Stimulated activated CD4-positive, alpha-beta T cell treated with anti-CD3 and anti-CD28 coated beads, TNF-alpha, amount 100 ng/mL, for 24 hours (primary cell): ENCODE measurements at places on chromosomes 6 and 20.
A peak's percentile ranks its signal among the peaks of the same experiment; 100 is the strongest.

DNA sequence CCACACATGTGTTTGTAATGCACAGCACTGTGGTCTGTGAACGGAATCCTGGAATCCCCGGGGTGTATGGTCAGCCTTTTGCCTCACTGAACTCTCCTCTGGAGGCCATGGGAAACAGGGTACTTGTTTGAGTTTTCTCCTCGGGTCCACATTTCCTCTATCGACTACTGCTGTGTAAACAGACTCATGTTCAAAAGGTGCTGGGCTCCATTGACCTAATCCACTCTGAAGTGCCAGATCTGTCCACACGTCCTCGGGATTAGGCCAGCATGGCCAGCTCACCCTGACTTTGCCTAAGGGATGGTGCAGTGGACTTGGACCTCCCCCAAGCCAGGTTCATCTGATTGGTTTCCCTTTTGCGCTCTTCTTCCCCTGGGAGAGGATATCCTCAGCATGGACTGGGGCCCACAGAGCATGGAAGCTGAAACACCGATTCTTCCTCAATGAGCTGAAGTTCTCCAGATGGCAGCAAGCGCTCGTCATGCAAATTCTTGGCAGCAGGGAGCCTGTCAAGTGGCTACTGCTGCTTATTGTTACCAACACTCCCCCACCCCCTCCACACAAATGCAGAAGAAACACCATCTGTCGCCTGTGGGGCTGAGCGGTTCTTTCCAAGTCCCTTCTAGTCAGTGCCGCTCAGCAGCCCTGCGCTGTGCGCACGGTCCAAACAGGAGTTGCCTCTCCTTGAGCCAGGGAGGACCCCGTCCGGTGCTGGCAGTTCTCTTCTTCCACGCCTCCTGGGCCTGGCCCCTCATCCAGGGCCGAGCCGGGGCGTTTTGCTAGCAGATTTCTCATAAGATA lies 292.6 kb upstream of the MARCKS start:
- DNase-seq = no peak

DNA sequence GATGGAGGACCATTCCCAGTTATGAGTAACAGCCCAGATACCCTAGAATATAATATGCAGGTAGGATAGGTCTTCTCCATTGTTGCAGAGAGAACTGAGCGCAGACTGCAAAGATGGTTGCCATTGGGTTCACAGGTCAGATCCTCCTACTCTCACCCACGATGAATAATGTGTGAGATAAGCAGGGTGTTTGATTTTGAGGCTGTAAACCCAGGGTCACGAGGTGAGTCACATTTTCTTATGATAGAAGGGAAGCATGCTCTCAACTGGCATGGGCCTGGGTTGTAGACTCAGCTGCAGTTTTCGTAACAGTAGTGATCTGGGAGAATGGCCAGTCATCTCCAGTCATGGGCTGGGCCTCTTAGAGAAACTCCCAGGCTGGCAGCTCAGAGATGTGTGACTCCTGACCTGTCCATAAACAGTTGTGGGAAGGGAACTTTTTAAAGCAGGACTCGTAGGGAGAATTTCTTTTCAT lies 74.2 kb downstream of the CD164 start:
- DNase-seq = no peak

- DNase-seq = peak; percentile 39
Measured at GRCh38 chr6:30130887-30131862, 4.8 kb upstream of the TRIM40 start.

DNA sequence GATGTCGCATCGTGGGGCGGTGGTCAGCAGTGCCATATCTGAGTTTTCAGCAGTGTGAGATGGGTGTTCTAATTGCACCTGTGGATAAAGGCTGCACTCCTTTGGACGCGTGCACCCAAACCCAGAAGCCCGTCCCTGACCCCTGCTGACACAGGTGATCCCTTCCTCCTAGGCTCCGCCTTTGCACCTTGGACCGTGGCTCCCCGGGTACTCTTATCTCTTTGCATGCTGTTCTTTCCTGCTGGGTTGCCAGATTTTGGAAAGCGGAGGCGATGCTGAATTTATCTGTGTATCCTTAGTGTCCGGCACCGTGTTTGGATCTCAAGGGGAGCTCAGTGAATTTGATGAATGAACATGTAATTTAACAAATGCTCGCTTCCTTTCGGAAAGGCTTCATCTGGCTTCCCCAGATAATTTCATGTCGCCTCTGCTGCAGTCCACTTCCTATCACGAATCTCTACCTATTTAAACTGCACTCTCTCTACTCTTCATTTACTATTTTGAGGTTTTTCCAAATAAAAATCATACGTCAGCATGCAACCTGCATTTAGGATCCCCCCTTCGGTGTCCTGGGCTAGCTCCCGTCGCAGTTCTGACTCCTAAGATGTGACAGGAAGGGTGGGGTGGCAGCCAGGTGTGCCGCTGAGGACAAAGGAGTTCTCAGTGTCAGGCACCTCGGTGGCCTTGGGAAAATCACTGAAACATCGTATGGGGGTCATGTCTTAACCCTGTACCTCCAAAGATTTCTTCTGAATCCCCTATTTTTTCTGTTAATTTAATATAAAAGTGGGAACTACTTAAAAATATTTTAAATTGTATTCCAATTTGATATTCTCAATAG lies 753 bp upstream of the PERP start:
- DNase-seq = no peak

DNA sequence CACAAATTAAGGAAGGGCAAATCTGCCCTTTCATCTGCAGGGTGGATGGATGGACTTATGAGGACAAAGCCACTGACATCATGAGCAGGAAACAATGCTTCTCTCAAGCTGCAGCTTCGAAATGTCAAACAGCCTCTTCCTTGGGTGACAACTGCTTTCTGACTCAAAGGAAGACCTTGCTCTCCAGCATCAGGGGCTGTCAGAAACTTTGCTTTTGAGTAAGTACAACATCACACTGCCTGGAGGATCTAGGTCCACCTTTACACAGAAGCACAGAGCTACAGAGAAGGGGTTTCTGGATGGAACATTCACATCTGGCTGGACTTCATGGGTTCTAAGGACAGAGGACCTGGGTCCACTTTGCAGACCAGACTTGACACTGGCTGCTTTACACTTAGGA lies 5.9 kb downstream of the CST1 start:
- no peak for DNase-seq

- DNase-seq = no peak
Measured at GRCh38 chr6:35691027-35691824, 2.5 kb upstream of the FKBP5 start.

DNA sequence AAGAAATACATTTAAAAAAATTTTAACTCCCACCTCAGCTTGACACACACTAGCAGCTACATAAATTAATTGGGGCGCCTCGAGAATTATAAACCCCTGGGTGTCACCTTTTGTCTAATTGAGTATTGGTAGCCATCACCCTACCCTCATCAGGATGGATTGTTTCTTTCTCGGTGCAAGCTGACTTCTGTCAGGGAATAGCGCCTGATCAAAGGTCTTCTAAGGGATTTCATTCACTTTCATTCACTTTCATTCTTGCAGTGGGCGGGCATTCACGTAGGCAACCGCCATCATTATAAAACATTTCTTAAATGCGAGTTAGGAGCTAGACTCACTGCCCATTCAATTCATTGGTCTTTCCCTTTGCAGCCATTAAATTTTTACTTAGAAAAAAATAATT lies 239.2 kb upstream of the SASH1 start:
- no peak for DNase-seq

DNA sequence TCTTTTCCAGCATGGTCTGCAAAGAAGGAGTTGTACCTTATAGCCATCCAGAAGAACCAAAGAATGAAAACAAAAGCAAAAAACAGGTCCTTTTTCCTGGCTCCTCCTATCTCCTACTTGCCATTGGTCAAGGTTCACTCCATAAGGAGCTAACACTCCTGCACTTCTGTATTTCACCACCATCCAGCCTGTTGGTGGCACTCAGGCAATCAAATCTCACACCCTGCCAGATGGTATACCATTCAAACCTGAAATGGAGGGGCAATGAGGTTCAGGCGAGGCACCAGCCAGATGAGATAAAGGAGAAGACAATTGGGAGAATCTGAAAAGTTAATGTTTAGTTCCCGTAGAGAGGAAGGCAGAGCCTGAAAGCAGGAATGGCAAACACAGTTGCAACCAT lies 203.8 kb downstream of the ALDH8A1 start:
- no peak for DNase-seq

DNA sequence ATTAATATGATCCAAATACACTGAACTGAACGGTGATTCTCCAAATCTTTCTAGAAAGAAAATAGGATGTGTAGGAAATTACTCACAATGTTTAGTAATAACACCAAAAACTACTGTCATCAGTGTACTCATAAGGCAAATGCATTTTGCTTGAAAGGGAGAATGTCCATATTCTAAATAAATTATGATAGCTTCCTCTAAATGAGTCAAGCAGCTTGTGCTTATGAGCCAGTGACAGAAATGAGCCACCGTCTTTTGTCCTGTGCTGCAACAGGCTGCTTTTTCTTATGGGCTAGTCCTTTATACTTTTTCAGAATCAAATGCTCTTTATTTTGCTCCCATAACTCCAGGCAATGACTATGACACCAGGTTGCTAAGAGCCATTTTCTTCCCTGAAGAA lies 4.5 kb upstream of the ZNF451 start:
- DNase-seq = no peak

DNA sequence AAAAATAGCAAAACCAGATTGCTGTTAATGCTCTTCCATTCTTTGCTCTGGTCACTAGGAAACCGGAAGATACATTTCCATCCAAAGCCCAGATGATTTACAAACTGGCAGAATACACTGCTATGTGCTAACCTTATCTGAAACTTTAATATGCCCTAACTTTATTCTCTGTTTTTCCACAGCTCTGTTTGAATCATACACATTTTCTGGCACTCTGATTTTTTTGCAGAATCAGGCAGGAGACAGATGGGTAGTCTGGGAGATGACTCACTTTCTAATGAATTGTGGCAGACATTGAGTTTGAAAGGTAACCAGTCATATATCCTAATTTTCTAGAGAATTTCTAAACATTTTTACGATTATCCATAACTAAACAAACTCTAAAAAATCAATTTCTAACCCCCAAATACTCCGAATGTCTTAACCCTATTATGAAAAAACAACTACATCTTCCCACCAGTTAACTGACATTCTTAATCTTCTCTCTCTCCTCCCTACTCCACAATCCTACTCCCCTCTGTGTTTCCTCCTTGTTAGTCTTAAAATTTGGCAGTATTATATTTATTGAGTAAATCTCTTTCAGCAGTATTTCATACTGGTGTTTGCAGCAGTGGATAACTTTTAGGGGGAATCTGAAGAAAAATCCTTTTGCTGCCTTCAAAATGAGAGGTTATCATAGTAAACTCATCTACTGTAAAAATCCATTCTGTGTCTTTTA lies 63.5 kb downstream of the MAN1A1 start:
- no peak for DNase-seq

- no peak for DNase-seq
Measured at GRCh38 chr20:50481741-50482140, 28.4 kb upstream of the PTPN1 start.

DNA sequence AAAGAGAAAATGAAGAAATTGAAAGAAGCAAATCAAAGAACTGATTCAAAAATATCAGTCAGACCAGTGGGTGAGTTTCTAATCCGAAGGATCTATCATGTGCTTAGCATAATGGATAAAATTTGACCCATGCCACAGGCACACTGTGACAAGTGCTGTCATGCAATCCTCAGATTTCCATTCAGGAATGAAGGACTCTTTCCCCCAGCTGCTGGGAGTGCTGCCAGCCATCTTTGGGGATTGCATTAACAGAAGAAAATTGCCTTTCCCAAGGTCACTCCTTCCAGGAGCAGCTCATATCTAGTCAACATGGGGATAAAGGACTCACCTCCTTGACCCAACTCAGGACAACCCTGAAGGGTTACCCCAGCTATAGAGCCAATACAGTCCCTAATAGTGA lies 316.7 kb upstream of the TBX18 start:
- DNase-seq = no peak

GRCh38 chr20:45934046-45934585 lies 367 bp upstream of the PCIF1 start:
- no peak for DNase-seq

DNA sequence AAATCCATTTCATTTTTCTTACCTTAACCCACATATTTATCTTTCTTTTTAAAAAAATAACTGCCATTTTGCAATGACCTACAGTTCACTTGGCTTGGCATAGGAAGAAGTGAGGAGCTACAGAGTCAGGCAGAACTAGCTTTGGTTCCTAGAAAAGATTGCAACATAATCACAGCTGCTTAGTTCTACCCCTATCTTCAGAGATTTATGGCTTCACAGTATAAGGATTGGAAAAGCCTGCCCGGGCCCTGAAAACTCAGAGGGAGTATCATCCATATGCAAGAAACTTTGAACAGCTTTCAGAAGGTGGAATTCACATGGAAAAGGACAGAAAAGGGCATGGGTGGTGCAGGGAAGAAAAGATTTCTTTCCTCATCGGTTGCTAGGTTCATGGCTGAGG lies 774.3 kb upstream of the CHD6 start:
- DNase-seq = no peak

- DNase-seq = no peak
Measured at GRCh38 chr6:139940741-139941729, 566.6 kb upstream of the CITED2 start.

DNA sequence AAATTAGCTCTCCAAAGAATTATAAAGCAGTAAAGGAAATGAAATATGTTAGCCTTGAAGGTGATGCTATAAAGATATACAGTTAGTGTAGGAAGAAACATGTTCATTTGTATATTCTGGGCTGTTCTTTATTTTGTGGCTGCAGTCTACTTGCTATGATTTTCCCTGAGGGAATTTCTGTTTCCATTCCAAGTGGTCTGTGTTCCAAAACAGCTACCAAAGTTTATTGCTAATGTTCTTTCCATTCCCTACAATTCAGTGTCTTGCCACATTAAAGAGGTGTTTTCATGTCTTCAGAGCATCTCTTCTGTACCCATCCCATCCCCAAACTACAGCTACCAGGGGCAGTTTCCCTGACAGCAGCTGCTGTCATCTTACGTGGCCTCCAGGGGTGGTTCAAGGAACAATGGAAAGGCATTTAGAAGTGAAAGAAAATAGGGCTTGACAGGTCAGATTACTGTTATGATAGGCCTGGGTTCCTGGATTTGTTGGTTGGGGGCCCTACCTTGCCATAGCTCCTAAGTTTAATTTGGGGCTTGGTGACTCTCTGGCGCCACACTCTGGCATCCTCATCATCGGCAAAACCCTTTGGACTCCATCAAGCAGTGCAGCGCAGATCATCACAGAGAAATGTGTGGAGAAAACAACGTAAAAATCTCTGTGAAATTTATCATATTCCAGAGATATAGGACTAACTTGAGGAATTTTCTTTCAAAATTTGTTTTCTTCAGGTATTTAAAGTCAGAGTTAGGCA lies 33.8 kb upstream of the AIG1 start:
- DNase-seq = peak; percentile 6

GRCh38 chr6:72559067-72559466 lies 62.8 kb upstream of the KCNQ5 start:
- no peak for DNase-seq

- no peak for DNase-seq
Measured at GRCh38 chr20:54173653-54174456, at the start of gene CYP24A1. Gene CYP24A1, minus strand, starts transcription at chr20:54173986. Its CDS starts 407 bp downstream, at chr20:54173579.

- no peak for DNase-seq
Measured at GRCh38 chr20:50455656-50456451, 54.3 kb upstream of the PTPN1 start.

DNA sequence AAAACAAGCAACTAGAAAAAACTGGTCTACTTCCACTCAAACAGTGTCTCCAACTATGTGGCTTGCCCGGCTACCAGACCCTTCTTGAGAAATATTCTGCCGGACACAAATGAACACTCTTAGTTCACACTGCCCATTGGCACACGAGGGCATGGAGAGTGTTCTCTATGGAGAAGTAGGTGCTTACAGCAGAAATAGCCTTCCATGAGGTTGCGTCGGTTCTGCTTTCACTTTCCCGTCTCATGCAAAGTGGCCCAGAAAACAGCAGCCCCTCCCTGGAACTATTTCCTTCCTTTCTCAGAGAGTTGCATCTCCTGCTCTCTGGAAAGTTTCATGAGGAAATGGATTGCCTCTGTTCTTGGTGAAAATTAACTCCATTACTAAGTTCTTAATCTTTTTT lies 9.5 kb upstream of the HLA-DOA start:
- DNase-seq = no peak
